ENCODE measurements at places on chromosomes 12 and 14. TPM values are rescaled to one million over a fixed set of nuclear protein-coding genes. Genes with fewer than 3 reads are reported as not detected.

- DNase-seq: no peak
These were observed 10.2 kb downstream of the KCNH3 start for GRCh38 chr12:49548822-49549648.

- DNase-seq: peak; percentile 96
These were observed 4.7 kb upstream of the TUBA1C start for GRCh38 chr12:49260166-49260565.

- DNase-seq: peak; percentile 22
These were observed 39.7 kb downstream of the PSMA6 start for GRCh38 chr14:35331605-35332516.

GRCh38 chr12:76259660-76260389 lies 88.4 kb downstream of the BBS10 start:
- peak; percentile 93 for DNase-seq

KRT6C gene
- total RNA-seq: not detected

SLC22A17 gene
- 9.6 TPM for total RNA-seq

C12orf54 gene
- total RNA-seq: not detected

SSPN gene
- 9.3 TPM for total RNA-seq

OLR1 gene
- total RNA-seq: not detected

Data from fibroblast of the aortic adventitia (primary cell).